ENCODE measurements at places on chromosomes 12 and 14.

DNA sequence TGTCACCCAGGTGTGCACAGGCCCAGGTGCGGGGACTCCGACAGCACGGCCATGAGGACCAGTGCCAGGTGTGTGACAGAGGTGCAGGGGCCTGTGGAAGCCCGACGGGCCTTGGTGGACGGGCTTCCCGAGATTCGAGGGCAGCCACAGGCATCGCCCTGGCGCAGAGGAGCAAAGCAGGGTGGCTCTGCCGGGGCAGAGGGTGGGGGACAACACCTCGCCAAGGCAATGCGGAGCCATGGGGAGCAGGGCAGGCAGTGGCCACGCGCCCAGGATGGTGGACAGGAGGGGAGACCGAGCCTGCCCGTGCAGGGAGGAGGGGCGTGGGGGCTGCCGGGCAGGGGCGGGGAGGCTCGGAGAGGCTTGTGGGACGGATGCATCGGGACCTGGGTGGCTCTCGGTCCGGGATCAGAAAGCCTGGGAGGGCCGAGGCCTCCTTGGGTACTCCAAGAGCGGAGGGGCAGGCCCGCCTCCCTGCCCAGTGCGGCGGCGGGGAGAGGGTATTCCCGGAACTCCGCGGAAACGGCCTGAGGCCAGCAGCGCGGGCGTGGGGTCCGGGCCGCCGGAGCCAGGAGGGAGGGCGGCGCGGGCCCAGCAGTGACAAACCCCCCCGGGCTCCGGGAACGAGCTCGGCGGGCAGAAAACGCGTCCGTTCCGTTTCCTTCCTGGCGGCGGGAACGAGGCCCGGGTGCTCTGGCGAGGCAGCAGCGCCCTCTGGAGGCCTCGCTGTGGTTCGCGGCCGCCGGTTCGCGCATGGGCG is 1.6 kb downstream of the TMEM121 start:
- peak; percentile 62 for ATAC-seq

GRCh38 chr12:87796961-87797516 is 232.2 kb downstream of the C12orf50 start:
- no peak for ATAC-seq

DNA sequence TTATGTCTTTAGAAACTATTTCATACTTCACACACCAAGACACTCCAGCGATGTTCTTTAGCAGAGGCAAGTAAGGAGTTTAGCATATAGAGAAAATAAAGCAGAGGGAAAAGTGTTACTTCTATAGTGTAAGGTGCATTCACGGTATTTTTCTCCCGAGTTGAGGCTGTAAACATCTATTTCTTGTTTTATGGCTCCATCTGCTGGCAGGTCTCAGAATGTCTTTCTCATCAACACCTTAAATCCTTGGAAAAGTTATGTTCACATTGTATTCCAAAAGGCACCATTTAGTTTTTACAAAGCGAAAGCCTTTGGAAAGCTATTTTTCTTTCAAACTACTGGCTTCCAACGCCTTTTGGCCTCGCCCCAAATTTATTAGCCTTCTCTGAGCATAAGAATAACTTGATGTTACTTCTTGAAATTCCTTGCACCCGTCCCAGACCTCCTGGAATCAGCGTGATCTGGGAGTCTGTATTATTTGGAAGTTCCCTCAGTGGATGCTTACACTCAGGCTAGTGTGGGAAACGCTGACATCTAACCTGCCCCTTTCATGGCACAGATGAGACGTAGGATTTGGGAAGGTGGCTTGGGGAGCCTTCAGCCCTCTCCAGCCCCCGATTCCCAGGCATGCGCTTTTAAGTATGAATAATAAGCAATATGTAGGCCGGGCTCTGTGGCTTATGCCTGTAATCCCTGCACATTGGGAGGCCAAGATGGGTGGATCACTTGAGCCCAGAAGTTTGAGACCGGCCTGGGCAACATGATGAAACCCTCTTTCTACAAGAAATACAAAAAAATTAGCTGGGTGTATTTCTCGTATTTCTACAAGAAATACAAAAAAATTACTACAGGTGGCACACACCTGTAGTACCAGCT is 1.9 kb upstream of the PIWIL1 start:
- no peak for ATAC-seq

DNA sequence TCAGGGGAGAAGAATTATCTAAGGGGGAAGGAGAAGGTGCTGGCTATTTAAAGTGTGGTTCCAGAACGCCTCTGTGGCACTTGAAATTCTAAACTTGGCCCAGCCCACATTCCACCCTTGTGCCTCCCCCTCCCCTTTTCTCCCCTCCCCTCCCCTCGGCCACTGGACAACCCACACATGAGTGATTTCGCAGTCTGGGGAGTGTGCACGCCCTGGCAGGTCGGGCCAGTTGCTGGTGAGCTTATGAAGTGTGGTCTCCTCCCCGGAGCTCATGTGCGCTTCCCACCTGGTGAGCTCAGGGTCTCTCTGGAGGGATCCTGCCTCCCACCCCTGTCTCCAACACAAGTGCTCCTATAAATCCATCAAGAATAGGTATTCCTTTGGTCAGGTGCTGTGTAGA is at the start of gene SLC6A13:
Gene SLC6A13 (minus strand): TSS at position 20 of the 400 bp plus-strand sequence. CDS start 2,784 bp downstream, outside the sequence.
- no peak for ATAC-seq

DNA sequence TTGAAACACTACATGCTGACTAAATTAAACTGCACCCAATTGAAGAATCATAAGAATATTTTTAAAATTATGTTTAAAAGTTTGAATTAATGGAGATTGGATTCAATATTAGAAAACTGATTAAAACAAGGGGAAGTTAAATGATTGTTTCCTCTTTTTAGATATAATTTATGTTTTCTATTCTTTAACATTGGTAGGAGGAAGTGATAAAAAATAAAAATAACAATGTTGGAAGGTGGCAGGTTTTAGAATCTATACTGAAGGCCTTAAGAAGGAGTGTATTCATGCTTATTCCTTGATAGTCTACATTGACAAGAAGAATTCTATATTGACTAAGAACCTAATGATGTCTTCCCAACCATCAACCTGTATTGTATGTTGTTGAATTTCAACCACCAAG is 168.1 kb downstream of the PDZRN4 start:
- no peak for ATAC-seq

- no peak for ATAC-seq
Measured at GRCh38 chr14:35240231-35240630, 52.0 kb upstream of the PSMA6 start.

- no peak for ATAC-seq
Measured at GRCh38 chr12:82082501-82082900, 275.7 kb downstream of the CCDC59 start.

DNA sequence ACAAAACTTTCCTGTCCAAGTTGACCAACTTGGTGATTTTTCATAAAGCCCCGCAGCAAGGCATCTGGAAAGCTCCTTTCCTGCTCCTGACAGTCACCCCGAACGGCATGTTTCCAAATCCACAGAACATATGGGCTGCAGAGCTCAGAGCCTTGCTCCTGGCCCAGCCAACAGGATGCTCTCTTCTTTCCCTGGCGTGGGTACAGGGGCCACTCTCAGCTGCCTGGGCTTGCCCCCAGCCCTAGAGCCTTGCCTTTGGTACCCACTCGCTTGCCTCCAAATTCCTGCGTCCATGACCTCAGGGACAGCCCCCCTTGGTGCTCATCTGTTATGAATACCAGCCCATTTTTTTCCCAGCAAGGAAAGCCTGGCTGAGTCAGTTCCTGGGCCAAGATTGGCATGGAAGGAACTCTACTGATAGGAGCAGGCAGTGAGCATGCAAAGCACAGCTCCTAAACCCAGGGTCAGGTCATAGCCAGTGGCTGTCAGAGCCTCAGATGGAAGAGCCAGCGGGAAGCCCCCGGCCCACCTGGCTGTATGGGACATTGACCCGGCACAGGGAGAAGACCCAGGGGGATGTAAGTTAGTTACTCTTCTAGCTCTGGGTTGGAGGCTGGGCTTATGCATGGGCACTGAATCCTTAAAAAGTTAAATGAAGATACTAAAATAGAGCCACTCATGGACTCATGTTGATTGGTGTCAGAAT is 105.3 kb upstream of the RTL1 start:
- no peak for ATAC-seq

- peak; percentile 82 for ATAC-seq
Measured at GRCh38 chr12:116325336-116325664, 47.8 kb upstream of the MED13L start.

DNA sequence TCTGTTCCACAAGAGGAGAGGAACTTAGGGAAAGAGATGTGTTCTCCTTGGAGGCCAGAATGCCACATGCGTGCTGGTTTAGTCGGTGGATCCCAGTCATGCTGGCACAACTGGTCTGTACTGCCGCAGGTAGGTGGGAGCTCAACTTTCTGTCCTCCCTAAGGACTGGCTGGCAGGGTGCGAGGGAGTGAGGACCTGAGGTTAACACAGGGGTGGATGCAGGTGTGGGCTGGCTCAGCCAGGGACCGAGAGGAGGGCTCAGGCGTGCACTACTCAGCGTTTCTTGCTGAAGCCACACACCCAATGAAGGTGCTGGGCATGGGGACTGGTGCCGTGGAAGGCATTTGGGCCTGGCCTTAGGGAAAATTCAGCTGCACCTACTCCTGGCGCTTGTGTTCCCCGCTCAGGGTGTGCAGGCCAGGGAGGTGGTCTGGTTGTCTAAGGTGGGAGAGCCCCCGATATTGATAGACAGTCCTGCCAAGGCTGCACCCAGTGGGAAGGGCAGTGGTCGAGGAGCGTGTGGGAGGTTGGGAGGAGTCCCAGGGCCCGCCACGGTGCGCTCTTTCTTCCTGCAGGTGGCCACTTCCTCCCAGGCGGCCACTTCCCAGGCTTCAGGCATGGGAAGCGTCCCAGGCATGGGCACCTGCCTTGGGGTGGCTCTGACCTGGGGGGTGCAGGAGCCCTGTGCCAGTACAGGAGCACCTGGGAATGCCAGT is 138.4 kb downstream of the ADGRD1 start:
- no peak for ATAC-seq

GRCh38 chr12:83110424-83110823 is 423.7 kb downstream of the TMTC2 start:
- ATAC-seq: no peak

DNA sequence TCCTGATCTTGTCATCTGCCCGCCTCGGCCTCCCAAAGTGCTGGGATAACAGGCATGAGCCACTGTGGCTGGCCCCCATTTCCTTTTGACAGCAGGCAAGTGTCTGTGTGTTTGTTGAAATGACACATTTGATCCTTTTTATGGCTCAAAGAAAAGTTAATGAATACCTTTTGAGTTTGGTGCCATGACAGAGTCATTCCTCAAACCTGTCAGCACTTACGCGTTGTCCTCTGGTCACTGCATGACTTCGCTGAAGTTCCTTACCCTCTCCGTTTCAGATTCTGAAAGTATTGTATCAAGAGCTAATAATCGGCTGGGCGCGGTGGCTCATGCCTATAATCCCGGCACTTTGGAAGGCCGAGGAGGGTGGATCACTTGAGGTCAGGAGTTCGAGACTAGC is 32.4 kb downstream of the NEMF start:
- ATAC-seq: no peak

GRCh38 chr14:95769976-95770375 is 56.1 kb upstream of the TCL1A start:
- no peak for ATAC-seq

- ATAC-seq: no peak
Measured at GRCh38 chr14:65330416-65330815, 82.1 kb upstream of the FUT8 start.

DNA sequence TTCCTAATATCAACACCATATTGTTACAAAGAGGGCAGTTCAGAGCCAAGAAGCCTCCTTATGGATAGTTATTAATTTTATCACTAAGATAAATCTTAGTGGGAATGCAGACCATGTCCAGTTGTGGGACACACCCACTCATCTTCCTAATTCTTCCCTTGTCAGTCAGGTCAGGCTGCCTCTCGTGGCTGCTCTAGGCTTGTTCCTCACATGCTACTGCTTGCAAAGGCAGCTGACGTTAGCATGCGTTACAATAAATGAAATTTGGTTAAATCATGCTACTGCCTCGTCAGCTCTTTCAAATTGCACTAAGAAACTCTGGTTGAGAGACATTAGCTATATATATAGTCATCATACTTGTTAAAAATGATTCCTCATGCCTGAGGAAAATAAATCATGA is 108.4 kb downstream of the CAND1 start:
- no peak for ATAC-seq

DNA sequence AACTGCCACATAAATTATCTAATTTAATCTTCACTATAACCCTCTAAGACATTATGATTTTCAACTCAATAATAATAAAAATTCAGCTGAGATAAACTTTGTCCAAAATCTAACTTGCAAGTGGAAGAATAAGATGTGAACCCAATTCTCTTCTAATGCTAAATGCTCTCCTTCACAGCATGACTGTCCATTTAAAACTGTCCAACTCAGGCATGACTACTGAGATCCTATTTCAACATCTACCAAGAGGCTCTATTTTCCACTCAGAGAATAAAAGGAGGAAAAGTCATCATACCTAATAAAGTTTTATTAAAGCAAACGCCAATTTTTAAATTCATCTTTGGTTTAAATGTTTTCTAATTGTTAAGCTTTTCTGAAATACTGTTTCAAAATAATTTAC is 183.6 kb downstream of the MED13L start:
- ATAC-seq: no peak

- ATAC-seq: no peak
Measured at GRCh38 chr14:92397953-92398564, 75.1 kb downstream of the SLC24A4 start.

DNA sequence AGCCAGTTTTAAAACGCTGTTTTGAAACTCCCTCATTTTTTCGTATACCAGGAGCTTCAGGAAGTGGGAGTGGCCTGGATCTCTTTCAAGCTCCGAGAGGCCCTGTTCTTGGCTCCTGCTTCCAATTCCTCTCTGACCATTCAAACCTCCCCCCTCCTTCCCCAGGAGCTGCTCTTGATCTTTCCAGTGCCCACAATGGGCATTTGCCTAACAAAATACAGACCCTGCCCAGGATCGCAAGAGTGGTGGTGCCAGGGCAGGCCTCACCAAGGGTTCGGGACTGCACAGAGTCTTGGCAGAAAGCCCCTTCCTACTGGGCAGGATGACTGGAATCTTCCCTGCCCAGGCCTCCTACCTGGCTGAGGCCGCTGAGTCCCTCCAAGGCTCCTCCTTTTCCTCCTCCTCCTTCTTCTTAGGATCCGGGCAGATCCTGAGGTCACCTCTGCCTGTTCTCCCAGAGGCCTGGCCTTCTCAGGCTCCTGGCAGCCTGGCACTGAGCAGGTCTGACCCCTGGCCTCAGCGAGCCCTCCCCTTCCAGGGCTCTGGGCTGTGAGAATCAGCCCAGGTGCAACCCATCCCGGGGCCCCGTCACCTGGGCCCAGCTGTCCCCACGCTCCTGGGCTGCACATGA is 46.9 kb upstream of the NOS1 start:
- ATAC-seq: no peak

DNA sequence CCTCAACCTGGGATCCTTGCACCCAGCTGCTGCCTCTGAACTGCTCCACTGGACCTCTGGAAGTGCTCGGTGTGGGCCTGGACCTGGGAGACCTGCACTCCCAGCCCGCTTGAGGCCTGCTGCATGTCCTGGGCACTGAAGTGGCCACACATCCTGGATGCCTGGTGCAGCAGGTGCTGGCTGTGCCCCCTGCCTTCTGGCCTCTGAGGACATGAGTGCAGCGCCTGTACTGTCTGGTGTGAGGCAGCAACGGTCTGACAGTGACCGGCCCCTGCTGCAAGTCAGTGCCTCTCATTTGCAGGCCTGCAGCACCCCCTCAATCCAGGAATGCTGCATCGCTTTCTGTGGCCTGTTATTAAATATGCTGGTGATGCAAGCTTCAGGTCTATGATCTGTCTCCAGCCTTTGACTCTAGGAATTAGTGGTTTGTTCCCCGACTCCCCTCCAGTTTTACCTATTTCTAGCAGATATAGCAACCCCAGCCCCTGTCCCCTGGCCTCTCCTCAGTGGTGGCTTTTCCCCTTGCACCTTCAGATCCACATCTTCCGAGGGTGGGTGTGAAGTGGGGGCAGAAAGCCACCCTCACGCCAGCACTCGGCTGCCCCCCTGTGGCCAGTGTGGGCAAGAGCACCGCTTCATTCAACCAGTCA is 3.6 kb downstream of the SMIM41 start:
- peak; percentile 71 for ATAC-seq

GRCh38 chr12:120539303-120539702 is 5.1 kb downstream of the RNF10 start:
- peak; percentile 69 for ATAC-seq
